Aorta (tissue), 5 donors: ENCODE measurements at places on chromosomes 7 and 10. TPM values are rescaled to one million over a fixed set of nuclear protein-coding genes. Genes with fewer than 3 reads are reported as not detected.

Gene ASZ1
- not detected for total RNA-seq

Gene SVOPL
- not detected for total RNA-seq

Gene AQP1
- total RNA-seq: 1,062 TPM

Gene MGMT
- 13.4 TPM for total RNA-seq

Gene TAS2R41
- total RNA-seq: 0.69 TPM

Gene HEPACAM2
- not detected for total RNA-seq

Gene TMEM26
- total RNA-seq: 0.54 TPM

Gene BAG3
- total RNA-seq: 85.1 TPM

Gene KAZALD1
- 12.4 TPM for total RNA-seq

Gene BICC1
- 46.8 TPM for total RNA-seq

Gene ITPRID1
- not detected for total RNA-seq

Gene WDFY4
- total RNA-seq: 7.3 TPM

Gene SYCE1
- total RNA-seq: 0.39 TPM

Gene PLAU
- total RNA-seq: 35.4 TPM

Gene MYO3A
- 0.84 TPM for total RNA-seq

Gene ETV1
- total RNA-seq: 15.1 TPM

Gene CADPS2
- total RNA-seq: 15.2 TPM

Gene TMEM229A
- not detected for total RNA-seq

Gene GPR85
- 0.32 TPM for total RNA-seq

Gene SUPV3L1
- total RNA-seq: 28.2 TPM

Gene GCK
- 1.9 TPM for total RNA-seq

Gene TFPI2
- total RNA-seq: 5.9 TPM

Gene MSRB2
- total RNA-seq: 30.4 TPM

Gene C7orf57
- total RNA-seq: not detected

Gene PNLIPRP2
- total RNA-seq: not detected

Gene ANK3
- 17.0 TPM for total RNA-seq

Gene PLPP4
- not detected for total RNA-seq

Gene HOXA6
- 6.3 TPM for total RNA-seq

Gene ZNF783
- 14.6 TPM for total RNA-seq

Gene CALHM1
- not detected for total RNA-seq

Gene AKR1C8
- 0.30 TPM for total RNA-seq

Gene TRIM24
- 12.1 TPM for total RNA-seq

Gene GIMAP7
- total RNA-seq: 28.6 TPM

Gene STEAP1
- 31.7 TPM for total RNA-seq

Gene SPDYE6
- not detected for total RNA-seq

Gene KNDC1
- 0.36 TPM for total RNA-seq

Gene CHCHD3
- total RNA-seq: 32.2 TPM

Gene DPYSL4
- 0.84 TPM for total RNA-seq

Gene NUTM2B
- total RNA-seq: 0.42 TPM

Gene CCDC7
- 47.2 TPM for total RNA-seq

Gene GIMAP6
- 31.7 TPM for total RNA-seq

Gene MAP3K8
- total RNA-seq: 80.3 TPM

Gene EBF3
- 8.4 TPM for total RNA-seq

Gene MCM10
- 0.81 TPM for total RNA-seq

Gene TAS2R5
- total RNA-seq: 1.7 TPM

Gene ZNF853
- 10.9 TPM for total RNA-seq

Gene PDSS1
- 2.5 TPM for total RNA-seq

Gene OR2A5
- total RNA-seq: not detected

Gene FAM180A
- 67.1 TPM for total RNA-seq

Gene RABGEF1
- 38.0 TPM for total RNA-seq

Gene RPEL1
- not detected for total RNA-seq

Gene ATRNL1
- total RNA-seq: 27.5 TPM
